ENCODE measurements at places on chromosomes 1 and 21. TPM values are rescaled to one million over a fixed set of nuclear protein-coding genes. Genes with fewer than 3 reads are reported as not detected.

The FCGR2B gene
- 0.38 TPM for total RNA-seq

The HSD3B1 gene
- total RNA-seq, result not detected

The TENT5C gene
- total RNA-seq, result 21.5 TPM

The GSTM2 gene
- 47.5 TPM for total RNA-seq

The S100A2 gene
- total RNA-seq, result not detected

The TIPRL gene
- total RNA-seq, result 13.8 TPM

The CCDC17 gene
- total RNA-seq, result 0.94 TPM

The NLRP3 gene
- 0.35 TPM for total RNA-seq

The COP1 gene
- total RNA-seq, result 18.9 TPM

The TFAP2E gene
- total RNA-seq, result 0.23 TPM

The AMPD1 gene
- total RNA-seq, result not detected

GRCh38 chr1:79371802-79372201 is 365.3 kb upstream of the ADGRL4 start:
- no peak for DNase-seq

DNA sequence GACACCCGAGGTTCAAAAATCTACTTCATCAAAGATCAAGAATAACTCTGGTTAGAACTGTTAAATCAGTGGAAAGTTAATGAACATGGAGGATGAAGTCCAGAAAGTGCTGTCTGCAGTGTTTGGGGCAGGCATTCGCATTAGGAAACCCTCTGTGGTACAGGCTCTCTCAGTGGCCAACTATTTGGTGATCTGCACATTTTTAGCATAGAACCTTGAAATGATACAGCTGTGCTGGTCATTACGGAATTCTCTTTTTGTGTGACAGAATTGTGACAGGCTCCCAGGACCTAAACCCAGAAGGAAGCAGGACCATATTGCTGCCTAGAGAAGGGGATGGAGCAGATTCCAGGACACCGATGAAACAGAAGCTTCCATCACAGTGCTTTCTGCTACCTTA is 89.0 kb downstream of the SLC45A1 start:
- DNase-seq, result no peak

- no peak for DNase-seq
Observed at GRCh38 chr1:245587435-245588115, 432.8 kb downstream of the KIF26B start.

DNA sequence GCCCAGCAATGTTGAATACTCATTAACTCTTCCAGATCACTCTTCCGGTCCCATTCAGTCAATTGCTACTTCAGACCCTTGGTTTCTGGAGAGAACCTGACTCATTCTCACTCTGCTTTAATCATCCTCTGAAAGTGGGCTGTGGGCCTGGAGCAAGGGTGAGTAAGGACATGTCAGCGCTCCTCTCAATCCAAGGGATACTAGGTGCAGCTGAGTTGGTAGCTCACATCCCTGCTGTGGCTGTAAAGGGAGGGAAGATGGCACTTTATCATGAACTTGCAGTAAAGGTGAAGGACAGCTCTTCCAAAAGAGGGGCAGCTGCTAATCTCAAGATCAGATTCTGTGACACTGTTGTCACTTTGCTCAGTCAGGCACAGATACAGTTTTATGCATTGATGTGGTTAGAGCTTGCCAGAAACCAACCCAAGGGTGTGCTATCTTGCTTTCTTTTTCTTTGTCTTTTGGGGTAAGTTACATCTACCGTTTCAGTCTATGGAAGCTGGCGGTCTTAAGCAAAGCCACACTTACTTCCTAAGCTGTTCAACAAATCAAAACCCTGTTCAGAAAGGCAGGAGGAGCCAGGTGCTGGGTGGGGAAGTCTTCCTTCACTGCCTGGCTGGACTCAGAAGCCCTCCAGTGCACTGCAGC is 26.5 kb upstream of the NTPCR start:
- DNase-seq, result no peak

DNA sequence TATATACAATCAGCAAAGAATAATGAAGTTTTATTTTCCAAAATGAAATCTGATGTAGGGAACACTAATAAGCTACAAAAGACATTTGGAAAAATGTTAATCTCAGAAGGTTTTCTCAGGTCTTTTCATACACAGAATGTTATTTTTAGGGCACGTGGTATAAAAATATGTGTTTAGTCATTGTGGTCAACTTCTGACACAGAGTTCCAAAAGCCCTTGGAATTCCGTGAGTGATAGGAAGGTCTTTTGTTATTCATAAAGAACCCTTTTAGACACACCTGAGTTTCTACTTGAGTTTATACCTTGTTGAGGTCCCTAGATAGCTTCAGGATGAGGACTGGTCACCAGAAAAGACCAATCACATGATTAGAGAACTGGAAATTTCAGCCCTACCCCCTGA is 277.6 kb upstream of the NCAM2 start:
- DNase-seq, result no peak

DNA sequence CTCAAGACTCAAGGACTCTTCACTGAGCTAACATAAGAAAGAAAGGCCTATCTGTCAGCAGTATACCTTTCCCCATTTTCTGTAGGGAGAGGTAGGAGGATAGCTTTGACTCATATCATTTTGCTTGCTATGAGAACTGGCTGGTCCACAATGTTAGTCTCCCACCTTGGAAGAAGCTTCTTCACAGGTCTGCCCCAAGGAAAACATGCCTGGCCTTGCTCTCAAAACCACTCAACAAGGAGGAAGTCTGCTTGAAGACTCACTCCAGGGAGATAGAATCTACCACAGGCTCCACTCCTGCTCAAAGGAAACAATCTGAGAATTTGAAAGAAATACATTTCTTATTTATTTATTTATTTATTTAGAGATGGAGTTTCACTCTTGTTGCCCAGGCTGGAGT is 29.5 kb upstream of the LAMC1 start:
- DNase-seq, result no peak

DNA sequence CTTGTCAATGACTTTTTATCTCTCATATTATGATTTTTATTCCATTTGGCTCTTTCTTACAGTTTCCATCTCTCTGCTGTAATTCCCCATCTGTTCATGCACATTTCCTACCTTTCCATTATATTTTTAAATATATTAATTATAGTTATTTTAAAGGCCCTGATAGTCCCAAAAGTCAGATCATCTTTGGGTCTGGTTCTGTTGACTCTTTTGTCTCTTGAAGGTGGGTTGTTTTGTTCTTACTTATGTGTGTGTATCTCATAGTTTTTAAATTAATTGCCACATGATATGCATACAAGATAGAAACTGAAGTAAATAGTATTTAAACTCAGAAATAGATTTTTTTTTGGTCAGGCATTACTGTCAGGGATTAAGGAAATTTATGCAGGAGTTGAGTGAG is 178.0 kb upstream of the AJAP1 start:
- no peak for DNase-seq

- no peak for DNase-seq
Observed at GRCh38 chr1:44720281-44720680, 10.7 kb downstream of the RNU5D-1 start.

DNA sequence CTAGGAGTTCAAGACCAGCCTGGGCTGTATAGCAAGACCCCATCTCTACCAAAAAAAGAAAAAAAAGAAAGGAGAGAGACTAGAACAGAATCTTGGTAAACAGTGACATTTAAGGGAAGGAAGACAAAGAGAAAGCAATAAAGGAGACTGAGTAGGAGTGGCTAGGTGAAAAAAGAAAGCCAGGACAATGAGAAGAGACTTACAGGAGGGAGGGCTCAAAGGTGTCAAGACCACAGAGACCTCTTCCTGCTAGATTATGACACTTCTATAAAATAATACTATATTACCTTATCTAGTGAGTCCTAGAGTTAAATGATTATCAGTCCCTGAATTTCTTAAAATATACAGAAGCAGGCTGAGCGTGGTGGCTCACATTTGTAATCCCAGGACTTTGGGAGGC is 10.1 kb upstream of the EPRS1 start:
- DNase-seq, result no peak

- no peak for DNase-seq
Observed at GRCh38 chr1:85440612-85441011, 24.3 kb downstream of the DDAH1 start.

DNA sequence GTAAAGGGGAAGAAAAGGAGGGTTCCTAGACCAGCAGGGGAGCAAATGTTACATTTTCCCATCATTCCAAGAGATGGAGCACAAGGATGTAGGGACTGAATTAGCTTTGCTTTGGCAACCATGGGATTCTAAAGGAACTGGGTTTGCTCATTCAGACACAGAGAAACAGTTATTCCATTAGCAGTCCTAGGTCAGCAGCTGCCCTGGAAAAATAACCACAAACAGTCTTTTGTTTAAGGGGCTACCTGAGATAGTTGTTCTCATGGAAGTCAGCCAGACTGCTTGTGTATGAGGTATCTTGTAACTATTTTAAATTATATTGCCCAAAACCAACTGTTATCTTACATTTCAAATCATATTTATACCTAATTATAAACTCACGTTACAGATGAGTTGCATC is 58.4 kb upstream of the VCAM1 start:
- no peak for DNase-seq

GRCh38 chr21:28823429-28823828 is 169.2 kb downstream of the LTN1 start:
- DNase-seq, result no peak
